ENCODE measurements at places on chromosomes 3 and 15.

- DNase-seq = no peak
These were observed 13.0 kb downstream of the PLD1 start for GRCh38 chr3:171797265-171797679.

- no peak for DNase-seq
These were observed 64.1 kb downstream of the LRRK1 start for GRCh38 chr15:100983221-100983620.

GRCh38 chr15:100695048-100695447 lies 92.7 kb downstream of the ASB7 start:
- no peak for DNase-seq

GRCh38 chr3:119937229-119937628 lies 155.3 kb downstream of the NR1I2 start:
- peak; percentile 44 for DNase-seq

- no peak for DNase-seq
These were observed 54.0 kb downstream of the KCNAB1 start for GRCh38 chr3:156174229-156174847.

DNA sequence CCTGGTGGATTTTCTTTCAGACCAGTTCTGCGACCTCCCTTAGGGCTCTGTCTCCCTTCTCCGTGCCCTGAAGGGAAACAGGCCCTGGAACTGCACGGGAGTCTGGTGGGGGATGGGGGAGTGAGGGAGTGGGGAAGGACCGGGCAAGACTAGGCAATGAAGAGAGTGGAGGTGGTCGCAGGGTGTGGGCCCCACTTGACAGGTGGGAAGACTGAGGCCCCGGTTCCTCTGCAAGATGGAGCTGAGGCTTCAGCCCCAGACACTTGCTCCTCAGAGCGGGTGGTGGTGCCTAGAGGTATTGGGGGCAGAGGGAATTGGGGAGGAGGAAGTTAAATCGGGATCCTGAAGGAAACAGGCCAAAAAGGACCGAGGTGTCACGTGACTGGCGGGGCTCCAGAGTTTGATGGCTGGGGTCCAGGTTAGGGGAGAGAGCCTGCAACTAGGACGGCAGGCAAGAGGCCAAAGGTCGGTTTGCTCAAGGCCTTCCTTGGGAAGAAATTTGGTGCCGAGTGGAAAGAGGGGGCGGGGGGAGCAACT lies 597 bp upstream of the CAMK1 start:
- no peak for DNase-seq

DNA sequence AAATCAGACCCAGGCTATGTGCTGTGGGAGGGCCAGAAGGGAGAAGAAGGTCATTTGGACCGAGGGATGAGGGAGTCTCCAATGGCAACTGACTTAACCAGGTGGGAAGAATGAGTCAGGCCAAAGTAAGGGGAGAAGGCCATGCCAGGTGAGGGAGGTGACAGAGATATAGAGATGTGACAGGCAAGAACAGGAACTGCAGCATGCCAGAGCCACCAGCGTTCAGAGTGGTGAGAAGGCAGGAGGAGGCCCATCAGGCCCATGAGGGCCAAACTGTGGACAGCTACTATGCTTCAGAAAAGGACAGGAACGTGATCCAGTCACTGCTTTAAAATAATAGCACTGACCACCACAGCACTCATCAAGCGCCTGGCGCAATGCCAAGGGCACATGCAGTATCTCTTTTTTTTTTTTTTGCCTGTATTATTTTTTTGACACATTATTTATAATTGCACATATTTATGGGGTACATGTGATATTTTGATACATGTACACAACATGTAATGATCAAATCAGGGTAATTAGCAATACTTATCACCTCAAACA lies 154.3 kb upstream of the IGF1R start:
- no peak for DNase-seq

DNA sequence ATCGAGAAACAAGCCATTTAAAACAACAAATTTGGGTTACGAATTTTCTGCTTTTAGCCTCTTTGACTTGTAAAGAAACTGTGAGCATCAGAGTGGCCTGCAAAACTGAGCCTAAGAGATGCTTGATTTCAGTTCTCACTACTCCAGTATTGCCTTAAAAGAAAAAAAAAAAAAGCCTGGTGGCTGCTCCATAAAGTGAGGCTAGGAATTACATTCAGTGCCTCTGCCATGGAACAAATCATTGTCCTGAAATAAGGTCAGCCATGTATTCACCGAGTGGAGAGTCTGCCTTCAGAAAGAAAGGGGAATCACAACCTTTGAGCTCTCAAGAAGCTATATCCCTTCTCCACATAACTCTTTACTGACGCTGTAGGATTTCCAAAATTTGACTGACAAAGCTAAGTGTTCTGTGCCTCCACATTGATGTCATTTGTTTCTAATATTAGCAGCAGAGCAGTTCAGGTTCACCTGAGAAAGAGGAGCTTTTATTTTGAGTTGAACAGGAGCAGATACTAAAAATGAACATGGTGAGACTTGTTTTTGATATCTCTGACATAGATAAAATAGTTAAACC lies 137.3 kb downstream of the SSR3 start:
- no peak for DNase-seq

DNA sequence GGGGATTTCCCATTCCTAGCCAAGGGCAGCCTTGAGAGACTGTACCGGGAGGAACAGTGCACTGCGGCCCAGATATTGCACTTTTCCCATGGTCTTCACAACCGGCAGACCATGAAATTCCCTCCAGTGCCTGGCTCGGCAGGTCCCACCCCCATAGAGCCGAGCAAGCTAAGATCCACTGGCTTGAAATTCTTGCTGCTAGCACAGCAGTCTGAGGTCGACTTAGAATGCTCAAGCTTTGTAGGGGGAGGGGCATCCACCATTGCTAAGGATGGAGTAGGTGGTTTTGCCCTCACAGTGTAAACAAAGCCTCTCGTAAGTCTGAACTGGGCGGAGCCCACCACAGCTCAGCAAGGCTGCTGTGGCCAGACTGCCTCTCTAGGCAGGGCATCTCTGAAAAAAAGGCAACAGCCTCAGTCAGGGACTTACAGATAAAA lies 156.3 kb downstream of the FRMD5 start:
- no peak for DNase-seq

DNA sequence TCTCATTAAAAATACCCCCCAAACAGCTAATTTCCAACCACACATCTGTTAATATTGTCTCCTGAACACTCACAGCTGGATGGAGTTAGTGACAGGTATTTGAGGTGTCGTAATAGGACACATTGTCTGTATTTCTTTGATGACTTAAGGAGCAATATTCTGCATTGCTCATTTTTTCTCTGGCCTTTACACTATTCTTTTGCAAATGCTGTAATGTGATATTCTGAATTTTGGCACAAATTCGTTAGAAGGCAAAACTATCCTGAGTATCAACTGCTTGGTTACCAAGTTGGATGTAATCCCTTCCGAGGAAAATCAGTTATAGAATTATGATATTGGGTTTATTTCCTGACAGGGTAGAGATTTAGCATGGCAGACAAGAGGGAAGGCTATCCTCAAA lies 1030.2 kb downstream of the MCTP2 start:
- no peak for DNase-seq

GRCh38 chr3:94303266-94303665 lies 240.4 kb downstream of the NSUN3 start:
- no peak for DNase-seq

GRCh38 chr3:172709774-172710663 lies 848 bp downstream of the NCEH1 start:
- DNase-seq = no peak

- no peak for DNase-seq
These were observed 13.3 kb downstream of the PIK3R4 start for GRCh38 chr3:130733236-130733875.

GRCh38 chr3:139318431-139318816 lies 25.4 kb upstream of the MRPS22 start:
- no peak for DNase-seq

DNA sequence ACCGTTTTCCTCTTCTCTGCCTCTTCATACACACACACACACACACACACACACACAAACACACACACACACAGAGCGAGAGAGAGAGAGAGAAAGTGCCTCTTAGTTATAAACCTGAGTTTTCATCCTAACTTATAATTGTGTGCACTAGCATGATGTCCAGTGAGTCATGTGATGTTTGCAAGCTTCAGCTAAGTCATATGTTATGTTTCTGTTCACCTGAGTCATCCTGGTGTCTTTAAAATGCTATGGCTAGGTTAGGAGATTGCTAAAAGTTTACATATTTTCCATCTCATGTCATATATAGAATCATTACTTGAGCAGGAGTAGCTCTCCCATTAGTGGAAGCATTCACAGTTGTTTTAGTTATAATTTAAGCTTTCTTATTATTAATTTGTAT lies 155.8 kb downstream of the EPHA6 start:
- DNase-seq = no peak
